ENCODE measurements at places on chromosomes 6 and 20.

DNA sequence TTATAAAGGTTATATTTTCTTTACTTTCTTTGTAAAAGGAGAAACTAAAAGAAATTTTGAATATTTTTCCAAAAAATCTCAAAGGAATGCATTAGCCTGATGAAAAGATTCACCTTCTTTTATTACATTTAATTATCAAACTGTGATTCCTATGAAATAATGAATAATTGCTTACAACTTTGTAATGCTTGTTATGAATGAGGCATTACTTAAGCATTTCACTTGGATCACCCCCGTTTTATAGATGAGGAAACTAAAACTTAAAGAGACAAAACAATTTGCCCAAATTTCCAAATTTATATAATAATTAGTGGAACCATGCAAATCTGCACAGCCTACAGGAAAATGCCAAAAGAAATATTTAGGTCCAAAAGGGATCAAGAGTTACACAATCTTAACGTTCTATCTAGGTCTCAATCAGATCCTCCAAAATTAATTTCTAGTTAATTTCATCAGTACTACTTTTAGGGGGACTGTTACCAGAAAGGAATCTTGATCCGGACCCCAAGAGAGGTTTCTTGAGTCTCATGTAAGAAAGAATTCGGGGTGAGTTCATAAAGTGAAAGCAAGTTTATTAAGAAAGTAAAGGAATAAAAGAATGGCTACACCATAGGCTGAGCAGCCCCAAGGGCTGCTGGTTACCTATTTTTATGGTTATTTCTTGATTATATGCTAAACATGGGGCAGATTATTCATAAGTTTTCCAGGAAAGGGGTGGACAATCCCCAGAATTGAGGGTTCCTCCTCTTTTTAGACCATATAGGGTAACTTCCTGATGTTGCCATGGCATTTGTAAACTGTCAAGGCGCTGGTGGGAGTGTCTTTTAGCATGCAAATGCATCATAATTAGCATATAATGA, 288.0 kb downstream of the ADGB start:
- DNase-seq = no peak

- no peak for DNase-seq
These were observed 3.5 kb downstream of the CST9 start for GRCh38 chr20:23602241-23602640.

DNA sequence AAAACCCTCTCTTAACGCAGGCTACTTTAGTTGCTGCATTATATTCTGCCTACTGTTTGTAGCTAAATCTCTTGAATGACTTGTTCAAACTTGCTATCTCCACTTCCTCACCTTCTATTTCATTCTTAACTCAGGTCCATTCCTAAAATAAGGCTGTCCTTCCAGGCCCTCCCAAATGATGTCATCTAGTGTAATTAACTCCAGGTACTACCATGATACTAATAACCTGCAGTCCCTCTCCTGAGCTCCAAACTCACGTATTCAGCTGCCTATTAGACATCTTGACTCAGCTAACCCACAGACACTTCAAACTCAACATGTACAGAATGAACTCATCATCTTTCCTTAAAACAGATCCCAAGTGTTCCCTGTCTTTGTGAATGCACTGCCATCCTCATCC, 10.5 kb upstream of the TOP1 start:
- no peak for DNase-seq

DNA sequence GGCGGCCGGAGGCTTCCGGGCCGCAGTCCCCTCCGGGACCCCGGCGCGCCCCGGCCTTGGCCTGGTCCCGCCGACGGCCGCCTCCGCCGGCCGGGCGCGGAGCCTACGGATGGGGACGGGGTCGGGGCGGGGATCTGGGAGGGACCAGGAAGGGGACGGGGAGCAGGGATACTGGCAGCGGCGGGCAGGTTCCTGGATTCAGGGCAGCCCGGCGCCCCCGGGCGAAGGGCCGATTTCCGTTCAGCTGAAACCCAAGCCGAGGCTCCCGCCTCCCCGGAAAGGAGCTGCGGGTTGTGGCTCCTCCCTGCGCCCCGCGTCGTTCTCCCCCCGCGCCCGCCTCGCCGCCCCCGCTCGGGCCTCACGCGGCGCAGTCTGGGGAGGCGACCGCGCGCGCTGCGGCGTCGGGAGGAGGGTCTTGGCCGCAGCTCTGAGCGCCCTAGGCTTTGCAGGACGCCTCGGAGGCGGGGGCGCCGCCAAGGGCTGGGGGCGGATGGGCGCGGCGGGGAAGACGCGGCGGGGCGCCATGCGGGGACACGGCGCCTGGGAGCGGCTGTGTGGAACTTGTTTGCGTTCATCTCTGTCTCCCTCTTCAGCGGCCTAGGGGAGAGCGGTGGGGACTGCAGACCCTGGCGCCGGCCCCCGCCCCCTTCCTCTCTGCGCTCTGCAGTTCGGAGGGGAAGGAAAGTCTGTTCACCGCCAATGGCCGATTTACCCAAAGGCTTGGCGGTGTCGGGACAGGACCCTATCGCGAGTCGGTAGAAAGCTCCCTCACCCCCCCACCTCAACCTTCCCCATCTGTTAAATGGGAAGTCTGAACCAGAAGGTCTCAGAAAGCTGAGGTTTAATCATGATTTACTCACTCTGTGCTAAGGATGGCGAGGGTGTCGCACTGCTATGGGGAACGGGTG, 22.7 kb upstream of the TMEM181 start:
- DNase-seq = no peak

- no peak for DNase-seq
These were observed 1.7 kb downstream of the TMEM151B start for GRCh38 chr6:44271914-44272313.

DNA sequence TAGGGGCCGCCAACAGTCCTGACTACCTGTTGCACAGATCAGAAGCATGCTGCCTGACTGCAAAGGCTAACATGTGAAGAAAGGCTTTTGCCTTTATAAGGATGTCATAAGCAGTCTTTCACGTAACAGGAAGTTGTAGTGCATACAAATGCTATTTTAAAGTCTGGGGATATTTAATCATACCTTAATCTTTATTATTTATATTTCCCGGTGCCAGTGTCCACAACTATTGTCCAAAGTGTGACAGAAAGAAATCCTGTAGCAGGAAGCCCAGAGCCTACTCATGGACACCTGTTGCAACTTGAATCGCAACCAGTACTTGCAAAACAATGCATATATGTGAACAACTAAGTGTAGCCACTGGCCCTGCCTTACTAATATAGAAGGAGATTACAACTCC, 235.8 kb downstream of the ALDH8A1 start:
- DNase-seq = no peak

- DNase-seq = no peak
These were observed 7.0 kb downstream of the ADGRB3 start for GRCh38 chr6:68642081-68642480.

DNA sequence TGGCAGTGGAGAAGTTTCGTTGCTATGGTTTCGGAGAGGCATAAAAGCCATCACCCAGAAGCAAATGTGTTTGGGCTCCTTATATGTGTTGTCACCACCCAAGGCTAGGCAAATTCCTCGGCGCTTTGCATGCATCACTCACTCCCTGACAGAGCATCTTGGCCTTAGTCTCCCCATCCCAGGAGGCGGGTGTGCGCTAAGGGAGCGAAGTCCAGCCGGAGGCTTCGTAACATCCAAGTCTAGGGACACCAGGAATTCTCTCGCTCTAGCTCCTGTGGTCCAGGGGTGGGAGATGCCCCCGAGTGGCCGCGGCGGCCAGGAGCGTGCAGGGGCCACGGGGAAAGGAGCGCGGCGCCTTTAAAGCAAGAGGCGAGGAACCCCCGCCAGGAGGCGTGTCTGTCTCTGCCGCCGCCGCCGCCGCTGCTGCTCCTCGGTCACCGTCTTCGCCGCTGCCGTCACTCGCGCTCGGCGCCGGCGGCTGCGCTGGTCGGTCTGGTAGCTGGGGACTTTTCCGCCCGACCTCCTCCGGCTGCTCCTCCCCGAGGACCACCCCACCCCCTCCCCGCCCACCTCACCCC, at the start of gene GRIK2:
GRIK2 (plus strand) TSS at position 458 of the 578 bp plus-strand sequence.
- DNase-seq = no peak

DNA sequence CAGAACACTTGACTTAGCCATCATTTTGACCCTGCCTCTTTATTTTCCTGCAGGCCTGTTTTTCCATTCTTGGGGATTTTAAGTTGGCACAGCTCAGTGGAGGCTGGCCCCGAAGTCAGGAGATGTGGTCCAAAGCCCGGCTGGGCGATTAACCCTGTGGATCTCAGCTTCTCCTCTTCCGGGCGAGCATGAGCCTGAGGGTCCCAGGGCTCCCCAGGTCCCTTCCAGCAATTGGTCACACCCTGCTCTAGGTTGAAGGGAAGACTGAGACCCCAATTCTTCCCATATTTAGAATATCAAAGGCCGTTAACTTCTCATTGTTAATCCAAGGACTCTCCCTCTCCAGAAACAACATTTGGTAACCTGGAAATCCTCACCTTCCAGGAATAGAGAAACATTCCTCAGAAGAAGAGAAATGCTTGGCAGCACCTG, 2.3 kb downstream of the THBS2 start:
- DNase-seq = no peak

DNA sequence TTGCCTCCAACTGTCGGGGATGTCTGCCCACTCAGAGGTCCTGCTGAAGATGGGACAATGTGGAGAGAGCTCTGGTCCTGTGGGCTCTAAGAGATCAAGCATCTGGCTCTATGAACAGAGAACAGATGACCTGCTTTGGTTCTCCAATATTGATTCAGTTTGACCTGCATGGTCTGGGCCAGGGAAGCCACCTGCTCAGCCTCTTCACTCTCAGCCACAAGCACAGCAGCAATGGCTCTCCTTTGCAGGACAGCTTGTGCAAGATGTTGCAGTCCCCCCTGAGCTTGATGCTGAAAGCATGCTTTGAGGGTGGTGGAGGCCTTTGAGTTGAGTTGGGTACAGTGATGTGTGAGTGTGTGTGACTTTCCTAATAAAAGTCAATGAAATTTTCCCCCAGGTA, 18.6 kb upstream of the MCM3 start:
- no peak for DNase-seq

GRCh38 chr6:39599973-39600372, 125.2 kb downstream of the KIF6 start:
- DNase-seq = no peak

DNA sequence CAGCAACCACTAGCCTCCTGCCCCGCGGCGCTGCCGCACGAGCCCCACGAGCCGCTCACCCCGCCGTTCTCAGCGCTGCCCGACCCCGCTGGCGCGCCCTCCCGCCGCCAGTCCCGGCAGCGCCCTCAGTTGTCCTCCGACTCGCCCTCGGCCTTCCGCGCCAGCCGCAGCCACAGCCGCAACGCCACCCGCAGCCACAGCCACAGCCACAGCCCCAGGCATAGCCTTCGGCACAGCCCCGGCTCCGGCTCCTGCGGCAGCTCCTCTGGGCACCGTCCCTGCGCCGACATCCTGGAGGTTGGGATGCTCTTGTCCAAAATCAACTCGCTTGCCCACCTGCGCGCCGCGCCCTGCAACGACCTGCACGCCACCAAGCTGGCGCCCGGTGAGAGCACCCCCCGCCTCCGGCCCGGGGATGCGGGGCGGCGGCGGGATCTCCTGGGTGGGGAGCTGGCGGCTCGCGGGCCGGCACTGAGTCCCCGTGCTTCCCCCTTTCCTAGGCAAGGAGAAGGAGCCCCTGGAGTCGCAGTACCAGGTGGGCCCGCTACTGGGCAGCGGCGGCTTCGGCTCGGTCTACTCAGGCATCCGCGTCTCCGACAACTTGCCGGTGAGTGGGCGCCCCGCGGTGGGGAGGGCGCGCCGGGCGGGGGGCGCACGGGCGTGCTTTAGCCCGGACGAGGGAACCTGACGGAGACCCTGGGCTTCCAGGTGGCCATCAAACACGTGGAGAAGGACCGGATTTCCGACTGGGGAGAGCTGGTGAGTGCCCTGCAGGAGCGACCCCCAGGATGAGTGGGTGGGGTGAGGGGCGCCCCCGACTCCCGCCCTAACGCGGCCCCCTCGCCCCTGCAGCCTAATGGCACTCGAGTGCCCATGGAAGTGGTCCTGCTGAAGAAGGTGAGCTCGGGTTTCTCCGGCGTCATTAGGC, 585 bp downstream of the PIM1 start:
- DNase-seq = no peak

- DNase-seq = no peak
These were observed 18.4 kb upstream of the RBM38 start for GRCh38 chr20:57372581-57373350.

- no peak for DNase-seq
These were observed 12.9 kb downstream of the COX7A2 start for GRCh38 chr6:75230484-75231325.

- DNase-seq = no peak
These were observed 74.7 kb downstream of the SOBP start for GRCh38 chr6:107564589-107564951.

DNA sequence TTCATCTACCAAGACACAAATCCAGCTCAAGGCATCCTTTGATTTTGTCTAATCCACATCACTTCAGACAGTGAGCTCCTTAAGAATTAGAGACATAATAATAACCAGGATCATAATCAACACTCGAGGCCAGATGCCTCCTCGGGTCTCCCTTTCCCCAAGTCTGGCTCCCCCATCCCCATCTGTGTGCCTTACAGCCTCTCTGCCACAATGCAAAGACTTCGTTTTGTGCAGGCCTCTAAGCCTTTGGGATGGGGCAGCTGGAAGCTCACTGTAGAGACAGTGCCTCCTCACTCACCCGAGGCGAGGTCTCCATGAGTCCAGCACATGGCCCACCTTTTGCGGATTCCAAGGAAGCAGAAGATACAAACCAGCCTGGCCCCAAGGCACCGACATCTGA, 30.3 kb downstream of the LRFN2 start:
- no peak for DNase-seq

DNA sequence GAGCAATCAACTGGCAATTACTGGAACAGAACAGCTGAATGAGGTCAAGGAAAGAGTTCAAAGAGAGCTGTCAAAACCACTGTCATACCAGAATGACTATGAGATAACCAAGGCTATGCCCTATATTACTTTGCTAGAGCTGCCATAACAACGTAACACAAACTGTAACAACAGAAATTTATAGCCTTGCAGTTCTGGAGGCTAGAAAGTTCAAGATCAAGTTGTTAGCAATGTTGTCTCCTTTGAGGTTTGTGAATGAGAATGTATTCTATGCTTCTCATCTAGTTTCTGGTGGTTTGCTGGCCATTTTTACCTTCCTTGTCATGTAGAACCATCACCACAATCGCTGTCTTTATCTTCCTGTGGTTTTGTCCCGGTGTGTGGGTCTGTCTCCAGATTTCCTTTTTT, 1323.0 kb upstream of the GJE1 start:
- DNase-seq = no peak

DNA sequence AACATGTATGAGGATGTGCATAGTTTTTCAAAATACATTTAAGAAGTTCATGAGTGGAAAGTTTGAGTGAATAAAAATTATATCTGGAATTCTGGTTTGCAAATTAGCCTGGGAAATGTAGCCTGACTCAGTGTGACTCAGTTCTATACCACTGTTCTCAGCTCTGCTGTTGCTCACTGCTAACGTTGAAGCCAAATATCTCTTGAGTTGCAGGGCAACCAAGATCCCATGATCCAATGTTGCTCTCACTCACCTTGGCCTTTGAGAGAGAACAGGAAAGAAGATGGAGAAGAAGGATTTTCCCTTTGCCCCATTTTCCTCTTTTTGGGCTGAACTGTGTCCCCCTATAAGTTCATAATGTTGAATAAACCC, 28.9 kb downstream of the PSMB9 start:
- DNase-seq = no peak

GRCh38 chr6:142867355-142867801, 77.6 kb downstream of the HIVEP2 start:
- no peak for DNase-seq

Data from AG04450 (cell line).